ENCODE measurements at places on chromosomes 6 and 20.
A peak's percentile ranks its signal among the peaks of the same experiment; 100 is the strongest.

GRCh38 chr6:157967486-157967885 is 14.2 kb upstream of the SYNJ2 start:
- DNase-seq, result no peak

DNA sequence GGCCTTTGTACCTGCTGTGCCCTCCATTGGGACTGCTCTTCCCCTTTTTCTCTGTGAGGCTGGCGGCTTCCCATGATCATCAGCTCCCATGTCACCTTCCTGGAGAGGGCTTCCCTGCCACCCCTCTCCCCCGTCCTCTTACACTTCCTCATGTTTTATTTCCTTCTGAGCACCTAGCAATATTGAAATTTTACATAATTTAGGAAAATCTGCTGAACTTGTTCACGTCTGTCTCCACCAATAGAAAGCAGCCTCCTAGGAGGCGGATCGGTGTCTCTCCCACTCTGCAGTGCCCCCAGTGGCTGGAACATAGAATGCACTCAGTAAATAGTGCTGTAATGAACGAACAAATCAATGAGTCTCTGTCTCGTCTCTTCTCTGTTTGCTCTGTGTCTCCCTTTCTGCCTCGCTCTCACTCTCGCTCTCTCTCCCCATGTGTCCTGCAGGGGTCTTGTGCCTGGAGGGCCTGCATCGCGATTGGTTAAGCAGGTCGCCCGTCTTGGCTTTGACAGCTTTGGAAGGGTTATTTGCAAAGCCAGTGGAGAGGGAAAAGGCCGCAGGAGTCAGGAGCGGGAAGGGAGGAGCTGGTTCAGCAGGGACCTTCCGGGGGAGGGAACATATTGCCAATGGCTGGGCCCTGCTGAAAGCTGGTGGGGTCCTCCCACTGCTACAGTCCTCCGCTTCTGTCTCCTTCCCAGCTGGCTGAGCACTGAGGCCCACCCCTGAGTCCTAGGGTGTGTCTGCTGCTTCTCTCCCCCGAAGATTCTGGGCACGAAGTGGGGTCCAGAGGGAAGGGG is 12.1 kb upstream of the OCSTAMP start:
- peak; percentile 62 for DNase-seq

GRCh38 chr20:23872065-23872464 is 7.5 kb downstream of the CST5 start:
- DNase-seq, result no peak

GRCh38 chr6:2982426-2983117 is 11.2 kb upstream of the SERPINB6 start:
- peak; percentile 39 for DNase-seq

- DNase-seq, result no peak
These were observed 129.9 kb upstream of the ARID1B start for GRCh38 chr6:156647140-156647784.
